ENCODE measurements at places on chromosomes 11 and 22. TPM values are rescaled to one million over a fixed set of nuclear protein-coding genes. Genes with fewer than 3 reads are reported as not detected.
A peak's percentile ranks its signal among the peaks of the same experiment; 100 is the strongest.

GRCh38 chr11:12756454-12756806 is 82.2 kb downstream of the TEAD1 start:
- DNase-seq, result no peak
- H3K36me3 ChIP-seq, result no peaks in the 10 kb centered on the region
- peaks cover 10% of the 10 kb centered on the region for H3K4me1 ChIP-seq
- H3K27me3 ChIP-seq, result no peaks in the 10 kb centered on the region
- no peak overlapping the region for H3K27ac ChIP-seq

- DNase-seq, result no peak
- H3K27me3 ChIP-seq, result no peaks in the 10 kb centered on the region
- H3K27ac ChIP-seq, result no peak overlapping the region
- no peak overlapping the region for H3K4me3 ChIP-seq
Measured at GRCh38 chr11:102423936-102424335, 28.6 kb downstream of the TMEM123 start.

Gene LRRC74B
- not detected for total RNA-seq

- peak within 1 kb of the TSS; percentile 86 for H3K4me3 ChIP-seq
- H3K4me1 ChIP-seq, result peaks cover 14% of the 10 kb centered on the region
- DNase-seq, result peak; percentile 78
- peak within 1 kb of the TSS; percentile 90 for H3K27ac ChIP-seq
- H3K27me3 ChIP-seq, result no peaks in the 10 kb centered on the region
Measured at GRCh38 chr11:818396-819128, at the start of gene PNPLA2. Gene PNPLA2, plus strand, starts transcription at chr11:818914. Its CDS starts 805 bp downstream, at chr11:819719.

DNA sequence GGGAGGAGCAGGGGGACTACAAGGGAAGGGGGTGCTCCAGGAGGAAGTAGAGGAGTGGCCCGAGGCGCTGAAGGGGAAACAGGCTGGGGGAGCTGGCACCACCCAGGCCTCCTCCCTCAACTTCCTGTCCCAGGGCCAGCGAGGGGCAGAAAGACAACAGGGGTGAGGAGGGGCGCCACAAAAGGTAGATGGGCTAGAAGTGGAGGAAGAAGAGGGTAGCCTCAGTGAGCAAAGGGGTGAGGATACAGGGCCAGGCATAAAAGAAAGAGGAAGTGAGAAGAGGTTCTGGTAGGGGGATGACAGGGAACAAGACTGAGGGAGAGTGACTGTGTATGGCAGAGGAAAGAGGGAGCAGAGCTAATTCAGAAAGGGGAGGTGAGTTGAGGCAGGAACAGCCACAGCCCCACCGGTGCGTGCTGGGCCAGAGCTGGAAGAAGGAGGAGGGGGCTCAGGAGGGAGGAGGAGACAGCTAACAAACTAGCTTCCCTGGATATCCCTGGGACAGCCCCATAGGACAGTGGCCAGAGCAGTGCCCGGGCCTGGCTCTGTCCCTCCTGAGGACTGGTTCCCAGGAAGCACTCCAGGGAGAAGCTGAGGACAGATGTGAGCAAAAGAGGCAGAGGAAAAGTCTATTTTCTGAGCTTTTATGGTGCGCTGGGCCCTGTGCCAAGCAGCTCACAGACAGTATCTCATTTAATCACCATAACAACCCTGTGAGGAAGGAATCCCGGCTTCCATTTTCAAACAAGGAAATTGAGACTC is 8.5 kb downstream of the DCHS1 start:
- H3K27ac ChIP-seq, result peak overlapping the region; percentile 8
- H3K27me3 ChIP-seq, result no peaks in the 10 kb centered on the region
- DNase-seq, result no peak
- peak overlapping the region; percentile 11 for H3K4me3 ChIP-seq

Gene OR52H1
- total RNA-seq, result 0.26 TPM

Gene CNIH2
- total RNA-seq, result 0.33 TPM

DNA sequence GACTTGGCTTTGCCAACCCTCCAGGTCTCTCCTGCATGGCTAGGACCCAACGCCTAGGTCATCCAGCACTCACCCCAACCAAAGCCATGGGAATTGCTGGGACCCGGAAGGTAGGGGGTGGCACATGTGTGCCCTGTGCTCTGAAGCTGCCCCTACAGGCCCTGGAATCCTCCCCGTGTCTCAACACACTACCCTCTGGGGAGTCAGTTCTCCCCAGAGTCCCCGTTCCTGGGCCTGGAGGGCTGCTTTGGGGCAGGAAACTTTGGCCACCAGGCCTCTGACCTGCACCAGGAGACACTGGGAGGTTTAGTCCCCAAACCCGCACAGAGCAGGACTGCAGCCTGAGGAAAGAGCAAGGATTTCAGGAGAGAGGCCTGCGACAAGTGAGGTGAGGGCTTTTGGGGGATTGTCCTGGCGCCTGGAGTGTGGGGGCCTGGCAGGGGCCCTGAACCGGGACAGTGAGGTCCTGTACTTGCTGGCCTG is 495 bp upstream of the IFITM1 start:
- no peak for DNase-seq
- no peaks in the 10 kb centered on the region for H3K27me3 ChIP-seq
- peak overlapping the region; percentile 88 for H3K27ac ChIP-seq

DNA sequence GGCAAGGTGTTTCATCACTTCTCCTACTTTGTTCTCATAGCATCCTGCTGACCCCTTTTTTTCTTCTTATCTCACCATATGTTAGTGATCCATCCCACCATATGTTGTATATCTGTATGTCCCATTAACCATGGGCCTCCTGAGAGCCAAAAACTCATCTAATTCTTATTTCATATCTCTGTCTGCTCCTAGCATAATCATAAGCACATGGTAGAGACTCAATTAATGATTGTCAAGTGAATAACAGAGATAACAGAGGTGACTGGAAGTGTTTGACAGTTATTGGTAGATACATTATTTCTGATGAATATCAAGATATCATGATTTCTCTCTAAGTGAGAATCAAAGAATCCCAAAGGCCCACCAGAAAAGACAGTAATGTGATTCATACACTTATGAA is 138.1 kb upstream of the MPPED2 start:
- H3K4me3 ChIP-seq, result no peak overlapping the region
- no peaks in the 10 kb centered on the region for H3K27me3 ChIP-seq
- no peaks in the 10 kb centered on the region for H3K36me3 ChIP-seq
- peaks cover 3% of the 10 kb centered on the region for H3K4me1 ChIP-seq
- no peak overlapping the region for H3K27ac ChIP-seq

Gene CEND1
- not detected for total RNA-seq

GRCh38 chr11:16167706-16168487 is 188.4 kb downstream of the SOX6 start:
- H3K4me1 ChIP-seq, result no peaks in the 10 kb centered on the region
- no peak overlapping the region for H3K27ac ChIP-seq
- H3K36me3 ChIP-seq, result no peaks in the 10 kb centered on the region
- DNase-seq, result no peak

- H3K36me3 ChIP-seq, result no peaks in the 10 kb centered on the region
- H3K4me1 ChIP-seq, result peaks cover 15% of the 10 kb centered on the region
- no peaks in the 10 kb centered on the region for H3K27me3 ChIP-seq
- H3K4me3 ChIP-seq, result no peak overlapping the region
- no peak overlapping the region for H3K27ac ChIP-seq
- DNase-seq, result peak; percentile 24
Measured at GRCh38 chr11:3867209-3868091, 12.0 kb downstream of the STIM1 start.

Gene PRRG4
- total RNA-seq, result 0.35 TPM

Measured in ovary (tissue), 10 donors.